ENCODE measurements at places on chromosomes 4 and X. TPM values are rescaled to one million over a fixed set of nuclear protein-coding genes. Genes with fewer than 3 reads are reported as not detected.

ARL9 gene
- not detected for total RNA-seq

FAAH2 gene
- total RNA-seq: 10.5 TPM

VCX gene
- not detected for total RNA-seq

PAGE1 gene
- total RNA-seq: not detected

RNF212 gene
- 5.6 TPM for total RNA-seq

Measured in upper lobe of left lung (tissue), 6 donors.